ENCODE measurements at places on chromosomes 7 and 10.

- no peak for DNase-seq
Observed at GRCh38 chr7:57203161-57203791, 71.0 kb upstream of the ZNF479 start.

DNA sequence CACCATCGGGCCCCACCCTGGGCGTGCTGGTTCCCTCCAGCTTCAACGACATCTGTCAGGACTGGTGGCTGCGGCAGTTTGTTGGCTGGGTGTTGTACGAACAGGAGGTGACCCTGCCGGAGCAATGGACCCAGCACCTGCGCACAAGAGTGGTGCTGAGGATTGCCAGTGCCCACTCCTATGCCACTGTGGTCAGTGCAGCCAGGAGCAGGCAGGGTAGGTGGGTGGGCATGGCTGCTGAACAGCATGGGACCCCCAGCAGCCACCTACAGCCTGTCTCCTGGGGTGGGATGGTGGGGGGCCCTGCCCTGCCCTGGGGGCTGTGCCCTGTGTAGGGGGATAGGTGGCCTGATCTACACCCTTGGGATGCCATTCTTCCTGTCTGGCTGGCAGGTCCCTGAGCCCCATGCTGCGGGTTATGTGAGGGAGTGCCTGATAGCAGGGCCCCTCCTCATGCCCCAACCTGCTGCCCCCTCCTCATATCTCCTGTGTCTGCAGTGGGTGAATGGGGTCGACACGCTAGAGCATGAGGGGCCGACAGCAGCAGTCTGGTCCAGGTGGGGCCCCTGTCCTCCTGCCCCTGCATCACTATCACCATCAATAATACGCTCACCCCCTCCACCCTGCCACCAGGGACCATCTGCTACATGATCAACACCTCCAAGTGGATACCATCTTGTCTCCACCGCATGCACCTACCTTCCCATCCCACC lies 56.9 kb downstream of the ZNF727 start:
- DNase-seq = no peak

DNA sequence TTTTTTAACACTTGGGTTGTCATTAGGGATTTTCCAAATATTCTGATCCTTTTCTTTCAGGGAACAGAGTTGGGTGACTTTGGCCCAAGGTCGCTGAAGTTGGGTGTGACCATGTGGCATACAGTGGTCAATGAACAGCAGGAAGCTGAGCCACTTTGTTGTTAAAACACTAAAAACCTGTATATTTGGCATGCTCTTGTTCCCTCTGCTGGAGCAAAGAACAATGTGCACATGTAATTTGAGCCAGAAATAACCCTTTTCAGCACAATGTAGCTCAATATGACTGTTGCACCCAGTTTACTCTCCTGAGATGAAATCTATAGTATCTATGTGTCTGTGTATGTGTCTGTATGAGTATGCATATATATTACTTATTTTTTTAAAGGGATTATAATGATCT lies 74.9 kb downstream of the ADCYAP1R1 start:
- DNase-seq = peak; percentile 1

DNA sequence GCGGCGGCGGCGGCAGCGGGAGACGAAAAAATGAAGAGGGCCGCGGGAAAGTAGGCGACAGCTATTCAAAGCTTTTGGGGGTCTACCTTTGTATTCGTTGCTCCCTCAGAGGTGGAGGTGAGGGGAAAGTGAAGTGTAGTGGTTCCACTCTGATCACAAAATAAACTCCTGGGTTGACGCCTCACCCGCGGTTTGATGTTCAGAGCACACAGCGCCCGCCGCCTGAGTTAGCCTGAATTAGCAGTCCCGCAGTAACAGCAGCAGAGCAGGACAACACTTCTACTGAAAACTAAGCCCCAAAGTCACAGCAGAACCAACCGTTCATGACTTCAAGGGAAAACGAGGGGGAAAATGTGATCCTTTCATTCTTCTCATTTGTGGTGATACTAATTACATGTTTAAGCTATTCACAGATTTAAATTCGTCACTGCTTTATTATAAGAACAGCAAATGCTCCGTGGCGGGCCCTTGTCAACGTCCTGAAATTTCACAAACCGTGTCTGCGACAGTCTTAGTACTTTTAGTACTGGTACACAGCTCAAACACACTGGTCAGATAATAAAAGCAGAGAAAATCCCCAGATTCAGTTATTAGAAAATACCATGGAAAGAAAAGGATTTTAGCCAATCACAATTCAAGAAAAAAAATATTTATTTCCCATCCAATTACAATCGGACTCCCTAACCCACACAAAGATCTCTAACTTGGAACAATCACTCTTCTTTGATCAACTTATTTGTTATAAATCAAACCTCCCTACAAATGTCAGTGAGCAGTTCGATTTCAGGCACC lies 563 bp upstream of the JMJD1C start:
- no peak for DNase-seq

DNA sequence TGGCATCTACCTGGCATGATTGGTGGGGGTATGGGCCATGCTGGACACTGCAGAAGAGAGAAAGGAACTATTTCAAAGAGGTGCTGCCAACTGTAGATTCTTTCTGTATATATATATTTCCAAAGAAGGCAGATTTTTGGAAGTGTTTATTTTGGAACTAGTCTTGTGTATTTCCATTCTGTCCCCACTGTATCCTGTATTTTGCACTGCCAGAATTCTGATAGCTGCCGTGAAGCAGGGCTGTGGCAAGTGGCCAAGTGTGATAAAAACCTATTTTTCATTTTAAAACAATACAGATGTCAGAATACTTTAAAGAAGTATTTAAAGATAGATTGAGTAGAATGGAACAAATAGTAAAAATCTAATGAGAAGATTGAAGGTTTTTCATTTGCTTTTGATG lies 17.1 kb downstream of the MCU start:
- DNase-seq = no peak
